Pancreas (tissue), 10 donors: ENCODE measurements at places on chromosomes 1 and 21. TPM values are rescaled to one million over a fixed set of nuclear protein-coding genes. Genes with fewer than 3 reads are reported as not detected.

- no peaks in the 10 kb centered on the region for H3K4me1 ChIP-seq
- no peaks in the 10 kb centered on the region for H3K27me3 ChIP-seq
- no peak overlapping the region for H3K4me3 ChIP-seq
- no peaks in the 10 kb centered on the region for H3K36me3 ChIP-seq
Observed at GRCh38 chr1:62241371-62242131, 46.9 kb downstream of the L1TD1 start.

- no peaks in the 10 kb centered on the region for H3K27me3 ChIP-seq
- no peaks in the 10 kb centered on the region for H3K36me3 ChIP-seq
- no peak for DNase-seq
- no peak overlapping the region for H3K4me3 ChIP-seq
- peaks cover 68% of the 10 kb centered on the region for H3K4me1 ChIP-seq
- peak overlapping the region; percentile 100 for H3K27ac ChIP-seq
Observed at GRCh38 chr1:8020032-8020431, 6.1 kb downstream of the ERRFI1 start.

Gene SLC25A34
- 1.9 TPM for total RNA-seq

- no peak overlapping the region for H3K27ac ChIP-seq
- DNase-seq, result no peak
- H3K36me3 ChIP-seq, result no peaks in the 10 kb centered on the region
- no peaks in the 10 kb centered on the region for H3K27me3 ChIP-seq
- H3K4me1 ChIP-seq, result no peaks in the 10 kb centered on the region
Observed at GRCh38 chr1:86453664-86454063, 15.1 kb upstream of the CLCA1 start.

DNA sequence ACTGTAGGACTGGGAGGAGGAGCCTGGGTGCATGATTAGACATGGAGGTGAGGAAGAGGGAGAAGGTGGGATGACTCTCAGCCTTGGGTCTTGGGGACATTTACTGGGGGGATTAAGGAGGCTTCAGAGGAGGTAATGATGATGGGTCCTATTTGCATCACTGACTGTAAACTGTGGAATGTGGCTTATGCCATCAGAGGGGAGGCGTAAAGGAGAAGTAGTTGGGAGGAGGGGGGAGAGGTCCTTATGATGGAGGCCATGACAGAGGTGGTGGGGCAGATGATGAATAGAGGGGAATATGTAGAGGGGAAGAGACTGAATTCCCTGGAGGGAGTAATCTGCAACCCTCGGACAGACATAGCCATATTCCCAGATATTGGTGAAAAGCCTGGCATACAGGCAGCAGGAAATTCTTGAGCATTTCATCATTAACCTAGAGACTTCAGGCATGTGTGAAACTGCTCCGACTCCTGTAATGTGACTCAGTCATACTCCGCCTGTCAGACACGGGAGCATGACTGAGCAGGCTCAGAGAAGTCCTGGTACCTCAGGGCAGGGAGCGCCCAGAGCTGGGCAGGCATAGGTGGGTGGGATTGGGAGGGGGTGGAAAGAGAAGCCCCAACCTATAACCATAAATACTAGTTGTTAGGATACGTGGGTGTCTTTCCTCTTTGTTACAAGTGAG is 8.0 kb upstream of the LCE5A start:
- no peaks in the 10 kb centered on the region for H3K36me3 ChIP-seq
- no peak for DNase-seq
- H3K27me3 ChIP-seq, result no peaks in the 10 kb centered on the region
- no peak overlapping the region for H3K27ac ChIP-seq
- H3K4me1 ChIP-seq, result no peaks in the 10 kb centered on the region

- H3K4me1 ChIP-seq, result peaks cover 15% of the 10 kb centered on the region
- H3K27ac ChIP-seq, result peak overlapping the region; percentile 85
- peak overlapping the region; percentile 83 for H3K4me3 ChIP-seq
- H3K27me3 ChIP-seq, result no peaks in the 10 kb centered on the region
- no peaks in the 10 kb centered on the region for H3K36me3 ChIP-seq
Observed at GRCh38 chr1:155976913-155977689, 1.2 kb downstream of the ARHGEF2 start.

- no peak for DNase-seq
- no peaks in the 10 kb centered on the region for H3K36me3 ChIP-seq
- H3K27me3 ChIP-seq, result no peaks in the 10 kb centered on the region
- peaks cover 10% of the 10 kb centered on the region for H3K4me1 ChIP-seq
Observed at GRCh38 chr21:34126691-34127090, 53.3 kb downstream of the MRPS6 start.

GRCh38 chr1:178871551-178872320 is 859 bp upstream of the ANGPTL1 start:
- no peaks in the 10 kb centered on the region for H3K36me3 ChIP-seq
- no peak for DNase-seq
- peak overlapping the region; percentile 59 for H3K27ac ChIP-seq
- peaks cover 28% of the 10 kb centered on the region for H3K4me1 ChIP-seq
- H3K4me3 ChIP-seq, result no peak overlapping the region

- no peaks in the 10 kb centered on the region for H3K36me3 ChIP-seq
- no peaks in the 10 kb centered on the region for H3K27me3 ChIP-seq
- H3K4me3 ChIP-seq, result no peak overlapping the region
- H3K4me1 ChIP-seq, result no peaks in the 10 kb centered on the region
Observed at GRCh38 chr1:187409341-187409740, 580.6 kb downstream of the PLA2G4A start.

- H3K27me3 ChIP-seq, result no peaks in the 10 kb centered on the region
- no peaks in the 10 kb centered on the region for H3K4me1 ChIP-seq
- no peak for DNase-seq
Observed at GRCh38 chr1:48225579-48225978, 3.1 kb downstream of the SLC5A9 start.

- no peaks in the 10 kb centered on the region for H3K36me3 ChIP-seq
- no peak overlapping the region for H3K27ac ChIP-seq
- no peaks in the 10 kb centered on the region for H3K4me1 ChIP-seq
- no peak overlapping the region for H3K4me3 ChIP-seq
Observed at GRCh38 chr1:58307431-58307830, 239.1 kb downstream of the OMA1 start.

Gene TMEM52
- 44.8 TPM for total RNA-seq

- no peak for DNase-seq
- H3K4me1 ChIP-seq, result no peaks in the 10 kb centered on the region
- H3K27ac ChIP-seq, result no peak overlapping the region
- H3K36me3 ChIP-seq, result no peaks in the 10 kb centered on the region
- no peak overlapping the region for H3K4me3 ChIP-seq
Observed at GRCh38 chr1:112256411-112256810, 139.6 kb upstream of the CTTNBP2NL start.

DNA sequence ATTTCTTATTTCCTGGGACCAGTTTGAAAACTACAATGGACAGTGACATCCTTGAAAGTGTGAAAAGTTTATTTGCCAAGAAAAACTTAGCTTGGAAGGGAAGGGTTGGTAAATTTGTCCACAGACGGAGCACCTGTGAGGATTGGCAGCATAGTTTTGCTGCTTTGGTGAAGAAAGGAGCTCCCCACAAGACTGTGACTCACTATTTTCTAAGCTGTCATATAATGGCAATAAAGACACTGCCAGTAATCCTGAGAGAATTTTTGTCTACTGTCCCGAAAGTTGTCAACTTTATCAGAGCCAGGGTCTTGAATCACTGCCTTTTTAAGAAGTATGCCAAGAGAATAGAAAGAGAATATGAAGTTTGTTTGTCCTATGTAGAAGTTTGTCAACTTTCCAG is 230.8 kb downstream of the NEGR1 start:
- H3K4me1 ChIP-seq, result no peaks in the 10 kb centered on the region
- DNase-seq, result no peak

DNA sequence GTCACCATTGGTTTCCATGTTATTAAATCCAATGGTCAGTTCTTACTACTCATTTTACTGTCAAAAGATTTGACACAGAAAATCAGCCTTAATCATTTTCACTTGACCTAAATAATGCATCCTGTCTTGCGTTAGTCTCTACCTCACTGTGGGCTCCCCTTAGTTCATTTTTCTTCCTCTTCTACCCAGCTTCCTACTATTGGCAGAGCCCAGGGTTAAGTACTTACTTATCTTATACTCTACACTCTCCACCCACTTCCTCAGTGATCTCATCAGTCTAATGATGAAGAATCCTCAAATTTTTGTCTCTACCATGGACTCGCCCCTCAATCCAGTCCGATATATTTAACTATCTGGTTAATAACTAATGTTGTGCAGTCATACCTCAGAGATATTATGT is 735.9 kb downstream of the KCNT2 start:
- DNase-seq, result no peak
- H3K4me1 ChIP-seq, result no peaks in the 10 kb centered on the region
- H3K27ac ChIP-seq, result no peak overlapping the region
- H3K27me3 ChIP-seq, result no peaks in the 10 kb centered on the region
- no peaks in the 10 kb centered on the region for H3K36me3 ChIP-seq

GRCh38 chr21:33373451-33373850 is 29.8 kb upstream of the IFNGR2 start:
- no peaks in the 10 kb centered on the region for H3K4me1 ChIP-seq
- peak overlapping the region; percentile 54 for H3K27ac ChIP-seq
- H3K36me3 ChIP-seq, result no peaks in the 10 kb centered on the region

- no peak overlapping the region for H3K27ac ChIP-seq
- peaks cover 13% of the 10 kb centered on the region for H3K36me3 ChIP-seq
- H3K27me3 ChIP-seq, result no peaks in the 10 kb centered on the region
- H3K4me3 ChIP-seq, result no peak overlapping the region
- DNase-seq, result no peak
Observed at GRCh38 chr1:17614586-17614985, 75.1 kb downstream of the ARHGEF10L start.

- no peaks in the 10 kb centered on the region for H3K36me3 ChIP-seq
- H3K4me1 ChIP-seq, result no peaks in the 10 kb centered on the region
- peak; percentile 94 for DNase-seq
- peak within 1 kb of the TSS; percentile 93 for H3K4me3 ChIP-seq
- H3K27me3 ChIP-seq, result no peaks in the 10 kb centered on the region
Observed at GRCh38 chr1:16155537-16156410, at the start of gene EPHA2. Gene EPHA2 (minus strand): TSS chr1:16156069. CDS start chr1:16155932, 137 bp downstream.

Gene IL19
- total RNA-seq, result not detected

Gene GFI1
- total RNA-seq, result 6.8 TPM

GRCh38 chr1:220572416-220572815 is 44.5 kb downstream of the MARK1 start:
- H3K4me3 ChIP-seq, result no peak overlapping the region
- no peaks in the 10 kb centered on the region for H3K27me3 ChIP-seq
- no peaks in the 10 kb centered on the region for H3K4me1 ChIP-seq
- no peak overlapping the region for H3K27ac ChIP-seq
- DNase-seq, result no peak

DNA sequence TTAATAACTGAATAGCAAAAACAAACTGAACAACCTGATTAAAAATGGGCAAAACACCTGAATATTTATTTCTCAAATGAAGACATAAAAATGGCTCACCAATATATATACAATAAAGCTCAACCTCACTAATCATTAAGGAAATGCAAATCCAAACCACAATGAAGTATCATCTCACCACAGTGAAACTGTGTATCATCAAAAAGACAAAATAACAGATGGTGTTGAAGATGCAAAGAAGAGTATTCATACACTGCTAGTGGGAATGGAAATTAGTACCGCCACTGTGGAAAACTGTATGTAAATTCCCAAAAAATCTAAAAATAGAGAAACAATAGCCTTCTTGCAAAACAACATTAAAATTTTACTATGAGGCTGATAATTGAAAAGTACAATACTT is 1660.1 kb upstream of the B3GALT2 start:
- no peaks in the 10 kb centered on the region for H3K36me3 ChIP-seq
- H3K27me3 ChIP-seq, result no peaks in the 10 kb centered on the region
- H3K27ac ChIP-seq, result no peak overlapping the region

Gene ICOSLG
- 0.55 TPM for total RNA-seq

Gene HMCN1
- total RNA-seq, result 2.6 TPM

- H3K27me3 ChIP-seq, result no peaks in the 10 kb centered on the region
- no peaks in the 10 kb centered on the region for H3K36me3 ChIP-seq
- H3K4me1 ChIP-seq, result no peaks in the 10 kb centered on the region
- H3K4me3 ChIP-seq, result no peak overlapping the region
- no peak overlapping the region for H3K27ac ChIP-seq
Observed at GRCh38 chr21:26982767-26983166, 15.9 kb upstream of the ADAMTS5 start.

DNA sequence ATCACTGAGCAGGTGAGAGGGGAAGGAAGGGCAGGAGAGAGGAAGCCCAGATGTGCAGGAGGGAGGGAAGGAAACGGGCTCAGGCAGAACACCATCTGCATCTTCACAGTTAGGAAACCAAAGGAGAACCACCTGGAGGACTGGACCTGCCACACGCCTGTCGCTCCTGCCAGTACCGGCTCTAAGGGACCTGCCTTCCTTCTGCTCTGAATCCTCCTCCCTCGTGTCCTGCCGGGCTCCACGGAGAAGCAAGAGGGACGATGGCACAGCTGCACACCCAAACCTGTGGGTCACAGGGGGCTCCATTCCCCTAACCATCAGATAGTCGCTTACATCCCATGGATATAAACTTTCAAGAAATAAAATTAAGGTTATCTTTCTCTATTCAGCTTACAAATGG is 56.1 kb downstream of the TOR1AIP2 start:
- no peaks in the 10 kb centered on the region for H3K4me1 ChIP-seq
- no peak overlapping the region for H3K4me3 ChIP-seq
- H3K27ac ChIP-seq, result no peak overlapping the region

Gene TRIM63
- 0.35 TPM for total RNA-seq

DNA sequence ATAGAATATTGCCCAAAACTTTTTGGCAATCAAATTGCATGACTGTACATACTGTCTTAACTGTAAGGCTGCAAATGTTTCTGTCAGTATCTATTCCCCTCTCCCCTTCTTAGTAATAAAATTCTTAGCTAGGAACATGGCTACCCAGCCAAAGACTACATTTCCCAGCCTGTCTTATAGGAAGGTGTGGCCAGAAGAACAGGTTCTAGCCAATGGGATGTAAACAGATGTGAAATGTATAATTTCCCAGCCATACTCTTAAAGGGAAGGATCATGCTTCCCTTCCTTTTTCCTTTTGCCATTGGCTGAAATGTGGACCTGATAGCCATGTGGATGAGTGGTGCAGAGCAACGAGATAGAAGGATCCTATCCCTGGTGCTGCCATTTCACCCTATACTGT is 7.0 kb upstream of the HIVEP3 start:
- no peaks in the 10 kb centered on the region for H3K4me1 ChIP-seq
- DNase-seq, result no peak
- H3K27me3 ChIP-seq, result no peaks in the 10 kb centered on the region
- H3K4me3 ChIP-seq, result no peak overlapping the region
- H3K36me3 ChIP-seq, result no peaks in the 10 kb centered on the region
- no peak overlapping the region for H3K27ac ChIP-seq

GRCh38 chr1:6811583-6811982 is 26.3 kb downstream of the CAMTA1 start:
- H3K4me3 ChIP-seq, result no peak overlapping the region
- no peak overlapping the region for H3K27ac ChIP-seq
- peaks cover 15% of the 10 kb centered on the region for H3K4me1 ChIP-seq
- H3K27me3 ChIP-seq, result no peaks in the 10 kb centered on the region
